ENCODE measurements at places on chromosomes 6 and 20. TPM values are rescaled to one million over a fixed set of nuclear protein-coding genes. Genes with fewer than 3 reads are reported as not detected.

ASIP gene
- not detected for total RNA-seq

GSTA2 gene
- not detected for total RNA-seq

BCAS1 gene
- not detected for total RNA-seq

NSFL1C gene
- total RNA-seq, result 39.6 TPM

COL9A3 gene
- total RNA-seq, result 1.9 TPM

KCNB1 gene
- under 0.01 TPM for total RNA-seq

RBM12 gene
- 42.5 TPM for total RNA-seq

TMEM181 gene
- total RNA-seq, result 57.9 TPM

TOX2 gene
- total RNA-seq, result 1.5 TPM

MCM8 gene
- 6.8 TPM for total RNA-seq

FILIP1 gene
- total RNA-seq, result 21.1 TPM

NKAPL gene
- 1.1 TPM for total RNA-seq

PRSS35 gene
- total RNA-seq, result not detected

ENPP5 gene
- total RNA-seq, result not detected

PRR18 gene
- total RNA-seq, result not detected

THBD gene
- 33.4 TPM for total RNA-seq

SAMD5 gene
- total RNA-seq, result 1.1 TPM

DACT2 gene
- total RNA-seq, result not detected

SDHAF4 gene
- 4.1 TPM for total RNA-seq

EFCAB8 gene
- total RNA-seq, result under 0.01 TPM

PHF20 gene
- total RNA-seq, result 41.5 TPM

UFL1 gene
- total RNA-seq, result 22.6 TPM

IP6K3 gene
- total RNA-seq, result under 0.01 TPM

OR2H2 gene
- not detected for total RNA-seq

FOXP4 gene
- 9.2 TPM for total RNA-seq

SLC32A1 gene
- total RNA-seq, result not detected

DCDC2 gene
- total RNA-seq, result 1.0 TPM

TRIM31 gene
- total RNA-seq, result not detected

OLIG3 gene
- not detected for total RNA-seq

SYCP2L gene
- total RNA-seq, result 0.17 TPM

GJA1 gene
- 482 TPM for total RNA-seq

SLC23A2 gene
- total RNA-seq, result 25.0 TPM

SUPT3H gene
- 5.4 TPM for total RNA-seq
